ENCODE measurements at places on chromosomes 12 and 14.
A peak's percentile ranks its signal among the peaks of the same experiment; 100 is the strongest.

GRCh38 chr12:112887550-112887949 lies 19.2 kb upstream of the OAS1 start:
- no peak for DNase-seq

DNA sequence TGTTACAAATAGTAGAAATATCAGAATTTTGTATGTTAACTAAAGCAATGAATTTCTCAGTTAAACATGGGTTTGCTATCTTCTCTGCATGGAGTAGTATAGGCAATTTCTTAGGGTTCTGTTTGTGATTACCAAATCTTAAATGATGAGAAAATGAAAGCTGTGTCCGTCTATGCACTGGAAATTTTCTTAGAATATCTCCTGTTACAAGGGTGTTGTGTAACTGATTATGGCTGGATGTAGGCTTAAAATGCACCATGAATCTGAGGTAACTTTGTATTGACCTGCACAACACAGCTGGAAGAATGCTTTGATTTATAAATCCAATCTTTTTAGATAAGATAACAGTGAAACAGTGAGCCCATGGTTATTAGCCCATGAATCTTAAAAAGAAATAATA lies 17.8 kb downstream of the TRIP11 start:
- DNase-seq = peak; percentile 6

GRCh38 chr14:37428954-37429353 lies 166.1 kb downstream of the FOXA1 start:
- DNase-seq = no peak

DNA sequence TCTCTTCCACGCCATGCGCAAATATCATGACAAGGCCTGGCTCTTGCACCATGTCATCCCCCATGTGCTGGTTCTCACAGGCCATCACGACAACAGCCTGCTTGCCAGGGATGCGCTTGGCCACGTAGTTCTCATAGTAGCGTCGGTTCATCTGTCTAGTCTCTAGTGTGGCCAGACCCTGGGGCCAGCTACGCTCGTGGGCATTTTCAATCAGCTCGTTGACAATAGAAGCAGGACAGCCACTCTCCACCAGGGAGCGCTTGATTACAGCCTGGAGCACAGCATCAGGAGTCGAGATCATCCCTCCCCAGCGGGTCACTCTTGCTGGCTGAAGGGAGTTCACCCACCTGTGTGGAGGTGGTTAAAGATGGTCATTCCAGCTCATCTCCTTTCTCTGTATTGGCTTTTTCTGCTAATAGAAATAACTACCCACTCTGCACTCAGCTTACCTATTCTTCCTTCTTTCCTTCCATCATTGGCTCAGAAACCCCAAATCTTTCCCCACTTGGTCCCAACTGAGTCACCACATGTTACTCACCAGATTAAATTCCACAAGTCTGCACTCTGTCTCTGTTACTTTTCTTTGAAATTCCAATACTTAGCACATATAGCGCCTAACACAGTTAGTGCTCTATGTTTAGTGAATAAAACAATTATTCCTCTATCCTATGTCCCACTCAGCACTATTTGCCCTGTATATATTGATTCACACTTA lies 15.1 kb downstream of the RNF41 start:
- DNase-seq = peak; percentile 67

DNA sequence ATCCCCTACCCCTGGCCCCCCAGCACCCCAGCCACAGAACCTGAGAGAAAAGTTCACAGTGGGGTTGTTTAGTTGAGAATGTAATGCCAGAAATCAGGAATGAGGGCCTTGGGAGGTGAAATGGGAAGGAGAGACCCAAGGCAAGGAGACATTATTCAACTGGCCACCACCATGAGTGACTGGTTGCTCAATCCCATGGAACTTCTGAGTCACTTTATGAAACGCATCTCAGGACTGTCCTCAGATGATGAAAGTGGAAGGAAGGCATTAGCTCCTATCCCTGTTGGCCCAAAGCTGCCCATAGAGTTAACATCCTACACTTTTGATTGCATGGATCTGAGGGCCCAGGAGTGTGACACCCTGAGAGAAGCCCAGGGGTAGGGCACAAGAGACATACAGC lies 25.4 kb upstream of the TCL1A start:
- no peak for DNase-seq

DNA sequence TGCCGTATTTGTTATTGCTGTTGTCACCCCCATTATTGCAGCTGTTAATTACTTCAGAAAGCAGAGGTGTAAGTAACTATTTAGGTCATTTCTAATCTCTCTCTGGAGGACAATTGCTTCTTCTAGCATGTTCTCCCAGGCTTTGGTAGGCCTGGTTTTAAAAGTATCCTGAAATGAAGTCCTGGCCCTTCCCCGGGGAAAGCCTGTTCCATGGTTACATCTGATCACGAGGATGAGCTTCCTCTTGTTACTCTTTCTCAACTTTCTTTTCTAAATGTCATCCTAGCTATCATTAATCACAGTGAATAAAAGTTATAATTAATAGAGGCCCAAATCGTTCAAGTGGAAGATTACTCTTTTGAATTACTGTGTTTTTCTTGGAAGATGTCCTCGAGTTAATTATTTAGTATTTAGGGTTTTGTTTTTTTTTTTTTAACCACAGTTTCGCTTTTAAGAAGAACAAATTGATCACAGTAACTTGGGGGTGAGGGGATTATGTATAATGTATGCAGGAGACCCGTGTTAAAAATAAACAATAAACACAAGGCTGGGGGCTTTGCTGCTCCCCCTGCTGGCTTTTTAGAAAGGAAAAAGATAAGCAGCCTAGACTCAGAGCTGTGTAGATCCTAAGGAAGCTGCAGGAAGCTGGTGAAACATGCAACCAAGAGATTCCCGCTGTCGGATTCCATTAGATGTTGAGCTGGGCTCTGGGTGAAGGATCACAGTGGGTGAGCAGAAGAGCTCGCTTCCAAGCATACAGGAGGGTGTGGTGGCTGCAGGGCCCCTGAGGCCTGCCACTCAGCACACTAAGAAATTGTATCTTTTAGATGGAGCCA lies 420.1 kb downstream of the FUT8 start:
- DNase-seq = peak; percentile 34

DNA sequence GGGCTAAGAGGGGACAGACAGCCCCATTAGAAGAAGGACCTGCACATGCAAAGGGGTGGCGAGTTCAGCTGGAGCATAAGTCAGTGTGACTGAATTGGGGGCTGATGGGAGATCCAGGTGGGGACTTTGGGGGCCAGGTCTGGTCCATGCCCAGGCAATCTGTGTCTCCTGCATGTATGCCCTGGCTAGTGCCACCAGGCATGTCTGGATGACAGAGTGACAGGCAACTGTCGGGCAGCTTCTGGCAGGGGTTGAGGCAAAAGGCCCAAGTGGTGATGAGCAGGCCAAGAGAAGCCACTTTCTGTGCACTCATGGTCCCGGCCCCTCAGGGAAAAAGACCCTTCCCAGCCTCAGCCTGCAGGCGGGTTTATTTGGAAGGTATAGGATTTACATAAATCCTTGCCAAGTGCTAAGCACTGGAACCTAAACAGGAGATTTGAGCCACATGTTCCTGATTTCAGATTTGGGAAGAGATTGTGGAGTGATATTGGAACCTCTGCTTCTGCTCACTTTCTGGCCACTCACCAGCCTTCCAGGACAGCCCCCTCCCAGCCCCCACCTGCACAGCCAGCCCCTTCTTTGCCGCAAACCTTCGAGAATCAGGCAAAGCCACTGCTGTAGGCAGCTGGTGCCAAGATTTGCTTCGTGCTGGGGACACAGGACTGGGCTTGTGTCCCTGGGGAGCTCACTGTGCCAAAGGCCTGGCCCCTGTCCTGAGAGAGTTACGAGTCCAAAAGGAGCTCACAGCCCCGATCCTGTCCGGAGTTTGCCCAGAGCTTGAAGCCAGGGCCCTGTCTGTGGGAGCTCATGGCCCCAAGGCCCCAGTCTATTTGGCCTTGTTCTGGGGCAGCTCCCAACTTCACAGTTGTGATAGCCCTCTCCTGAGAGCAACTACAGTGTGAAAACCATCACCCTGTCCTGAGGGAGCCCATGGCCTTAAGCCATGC lies 232.5 kb upstream of the RTL1 start:
- DNase-seq = no peak

DNA sequence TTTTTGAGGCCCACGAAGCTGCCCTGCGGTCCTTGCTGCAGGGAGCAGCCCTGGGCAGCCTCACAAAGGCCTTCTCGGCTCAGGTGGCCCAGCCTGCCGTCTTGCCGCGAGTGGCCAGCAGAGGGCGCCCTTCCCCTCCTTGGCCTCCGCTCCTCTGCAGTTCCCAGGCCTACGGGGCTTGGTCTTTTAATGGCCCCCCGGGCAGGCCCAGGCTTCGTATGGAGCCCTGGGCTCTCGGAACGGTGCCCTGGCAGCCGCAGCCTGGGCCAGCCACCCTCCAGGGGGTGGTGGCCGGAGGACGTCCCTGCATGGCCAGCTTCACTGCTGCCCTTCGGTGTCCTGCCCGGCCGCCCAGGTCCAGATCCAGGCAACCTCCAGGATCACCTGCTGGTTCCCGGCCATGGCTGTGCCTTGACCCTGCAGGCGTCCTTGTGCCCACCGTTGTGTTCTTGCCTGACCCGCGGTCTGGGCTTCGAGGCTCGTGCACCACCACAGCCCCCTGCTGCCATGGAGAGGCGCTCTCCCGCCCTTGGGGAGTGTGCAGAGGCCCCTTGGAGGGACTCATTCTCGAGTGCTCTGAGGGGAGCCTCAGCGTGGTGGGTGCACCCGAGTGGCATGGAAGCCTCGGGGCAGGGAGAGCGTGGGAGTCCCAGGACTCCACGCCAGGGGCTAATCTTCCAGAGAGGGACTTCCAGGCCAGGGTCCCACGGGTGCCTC lies 9.4 kb downstream of the ASPG start:
- DNase-seq = peak; percentile 59

GRCh38 chr12:25590011-25590721 lies 37.1 kb upstream of the LMNTD1 start:
- no peak for DNase-seq

DNA sequence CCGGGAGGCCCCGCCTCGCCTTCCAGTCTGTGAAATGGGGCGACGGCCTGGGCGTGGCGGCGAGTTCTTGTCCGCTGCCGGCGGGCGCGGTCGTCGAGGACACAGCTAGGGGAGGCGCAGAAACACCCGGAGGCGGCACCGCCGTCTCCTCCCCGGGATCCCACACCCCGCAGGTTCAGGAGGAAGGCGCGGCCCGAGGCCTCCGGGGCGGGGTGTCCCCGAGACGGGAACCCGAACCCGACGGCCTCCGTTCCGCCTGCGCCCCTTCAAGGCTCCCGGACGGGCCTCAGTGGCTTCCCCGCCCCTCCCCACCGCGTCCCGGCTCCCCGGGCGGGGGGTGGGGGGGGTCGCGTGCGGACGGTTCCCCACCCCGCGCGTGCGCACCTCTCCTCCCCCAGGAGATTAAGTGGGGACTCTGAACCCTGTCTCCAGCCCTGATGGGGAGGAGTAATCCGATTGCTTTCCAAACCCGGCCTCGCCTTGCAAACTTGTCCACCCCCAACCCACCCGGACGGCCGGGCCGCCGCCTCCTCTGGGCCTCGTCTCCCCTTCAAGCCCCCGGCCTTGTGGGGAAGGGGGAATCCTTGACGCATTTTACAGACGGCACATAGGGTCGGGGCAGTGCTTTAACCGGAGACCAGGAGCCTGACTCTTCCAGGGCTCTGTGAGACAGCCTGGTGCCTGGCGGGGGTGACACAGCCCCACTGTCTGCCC lies 35.3 kb upstream of the ANKRD9 start:
- no peak for DNase-seq

DNA sequence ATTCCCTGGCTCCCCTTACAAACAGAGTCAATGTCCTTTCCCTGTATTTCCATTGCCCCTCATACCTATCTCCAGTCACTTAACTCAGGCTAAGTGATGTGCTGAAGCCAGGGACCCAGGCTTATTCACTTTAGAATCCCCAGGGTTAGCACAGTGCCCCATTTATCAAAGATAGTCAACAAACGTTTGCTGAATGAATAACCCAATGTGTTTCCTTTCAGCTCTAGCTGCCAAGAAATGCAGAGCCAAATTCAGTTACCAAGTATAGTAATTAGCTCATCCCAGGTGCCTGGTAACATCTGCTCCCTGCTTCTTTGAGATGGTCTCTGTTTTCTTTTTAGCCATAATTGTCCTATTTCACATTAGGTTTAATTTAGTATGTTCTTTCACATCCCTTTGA lies 189.5 kb downstream of the PHLDA1 start:
- DNase-seq = no peak

DNA sequence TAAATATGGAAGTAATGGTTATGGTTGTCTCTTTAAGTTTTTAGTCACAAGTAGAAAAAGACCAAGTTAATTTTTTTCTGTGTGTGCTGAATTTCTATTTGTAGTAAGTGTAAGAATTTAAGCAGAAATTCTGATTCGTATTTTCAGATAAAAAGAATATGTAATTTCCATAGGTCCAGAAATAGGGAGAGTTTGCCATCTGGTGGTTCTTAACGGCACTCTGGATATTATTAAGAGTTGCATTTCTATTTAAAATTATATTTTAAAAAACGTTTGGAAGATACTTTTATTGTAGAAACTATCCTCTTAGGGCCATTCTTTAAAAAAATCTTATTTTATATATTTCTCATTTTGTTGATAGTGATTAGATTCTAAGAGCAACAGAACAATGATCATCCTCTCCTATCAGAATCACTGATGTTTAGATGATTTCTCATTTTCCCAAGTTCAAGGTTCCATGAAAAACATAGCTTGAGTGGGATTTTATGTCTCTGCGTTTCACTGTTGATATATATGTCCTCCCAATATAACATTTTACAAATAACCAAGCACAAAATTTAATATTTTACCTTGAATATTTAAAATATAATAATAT lies 88.3 kb downstream of the LRRK2 start:
- peak; percentile 31 for DNase-seq

- DNase-seq = peak; percentile 43
Observed at GRCh38 chr14:92880851-92881250, 42.1 kb upstream of the CHGA start.

All from cardiac muscle cell (in vitro differentiated cells and primary cell).